ENCODE measurements at places on chromosomes 3 and 15.

GRCh38 chr3:55194376-55194775 is 266.5 kb upstream of the LRTM1 start:
- no peak for DNase-seq

GRCh38 chr3:190810957-190811356 is 51.5 kb downstream of the GMNC start:
- no peak for DNase-seq

DNA sequence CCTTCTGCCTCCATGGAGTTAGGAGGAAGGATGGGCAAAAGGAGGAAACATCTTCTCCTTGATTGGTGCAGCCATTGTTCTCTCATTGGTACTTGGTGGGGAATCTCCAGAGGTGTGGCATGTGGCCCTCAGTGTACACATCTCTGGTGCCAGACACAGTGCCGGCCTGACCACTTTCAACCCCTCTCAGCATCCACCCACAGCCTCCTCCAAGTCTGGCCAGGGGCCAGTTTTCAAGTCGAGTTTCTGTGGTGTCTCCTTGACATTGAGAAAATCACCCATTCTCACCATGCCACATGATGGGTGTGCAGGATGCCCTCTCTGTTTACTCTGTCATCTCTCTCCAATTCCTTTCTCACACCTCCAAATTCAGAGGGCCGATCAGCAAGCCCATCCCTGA is 12.8 kb upstream of the FSIP1 start:
- DNase-seq, result no peak

DNA sequence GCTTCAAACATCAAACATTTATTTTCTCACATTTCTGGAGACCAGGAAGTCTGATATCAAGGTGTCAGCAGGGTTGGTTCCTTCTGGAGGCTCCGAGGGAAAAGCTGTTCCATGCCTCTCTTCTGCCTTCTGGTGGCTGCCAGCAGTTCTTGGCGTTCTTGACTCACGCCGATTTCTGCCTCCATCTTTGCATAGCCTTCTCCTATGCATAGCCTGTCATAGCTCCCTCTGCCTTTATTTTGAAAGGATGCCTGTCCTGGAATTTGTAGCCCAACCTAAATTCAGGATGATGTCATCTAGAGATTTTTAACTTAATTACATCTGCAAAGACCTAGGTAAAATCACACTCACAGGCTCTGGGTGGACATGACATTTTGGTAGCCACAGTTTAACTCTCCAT is 70.4 kb downstream of the RGMA start:
- DNase-seq, result no peak

GRCh38 chr15:39756806-39757522 is 25.7 kb downstream of the FSIP1 start:
- no peak for DNase-seq

DNA sequence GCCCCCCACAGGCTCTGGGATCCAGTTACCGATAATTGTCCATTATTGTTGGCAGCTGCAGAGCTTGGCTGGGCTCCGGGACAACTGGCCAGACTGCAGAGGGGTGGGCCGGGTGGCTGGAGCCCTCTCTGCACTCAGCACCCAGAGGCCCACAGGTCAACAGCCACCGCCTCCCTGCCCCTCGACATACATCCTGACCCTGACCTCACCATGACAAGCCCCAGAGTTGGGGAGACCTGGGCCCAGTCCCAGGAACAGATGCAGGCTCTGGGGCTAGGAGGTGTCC is 22.4 kb downstream of the PTH1R start:
- no peak for DNase-seq

GRCh38 chr15:89993349-89993748 is 7.8 kb upstream of the ZNF710 start:
- DNase-seq, result no peak

DNA sequence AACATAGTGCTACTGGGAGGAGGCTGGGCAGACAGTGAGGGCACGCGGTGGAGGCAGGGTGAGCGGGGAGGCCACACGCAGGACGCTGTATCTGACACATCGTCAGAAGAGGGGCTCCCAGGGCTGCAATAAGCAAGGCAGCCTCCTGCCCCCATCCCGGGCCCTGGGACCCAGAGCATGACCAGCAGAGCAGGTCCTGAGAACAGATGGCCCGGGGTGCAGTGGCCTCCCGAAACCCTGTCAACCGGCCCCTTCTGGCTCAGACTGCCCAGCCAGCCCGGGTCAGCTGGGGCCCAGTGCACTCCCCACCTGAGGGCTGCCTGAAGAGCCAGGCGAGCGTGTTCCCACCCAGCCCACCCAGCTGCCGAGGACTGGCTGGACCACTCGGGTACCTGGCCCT is 37.4 kb downstream of the DNAJB8 start:
- no peak for DNase-seq

Measured in central memory CD8-positive, alpha-beta T cell (primary cell).